ENCODE measurements at places on chromosomes 11 and 22.

DNA sequence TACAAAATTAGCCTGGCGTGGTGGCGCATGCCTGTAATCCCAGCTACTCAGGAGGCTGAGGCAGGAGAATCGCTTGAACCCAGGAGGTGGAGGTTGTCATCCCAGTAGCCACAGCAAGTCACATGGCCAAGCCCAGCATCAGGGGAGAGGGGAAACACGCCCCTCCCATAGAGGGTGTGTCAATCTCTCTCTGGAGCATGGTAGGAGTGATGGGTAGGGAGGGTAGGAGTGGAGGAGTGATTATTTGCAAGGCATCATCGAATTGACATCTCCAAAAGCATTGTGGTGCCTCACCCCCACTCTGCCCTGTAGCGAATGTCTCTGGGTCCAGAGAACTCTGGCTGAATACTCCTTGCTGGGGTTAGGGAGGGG is 6.1 kb upstream of the SSTR3 start:
- DNase-seq = no peak

GRCh38 chr11:35593143-35593542 is 25.1 kb upstream of the FJX1 start:
- no peak for DNase-seq

DNA sequence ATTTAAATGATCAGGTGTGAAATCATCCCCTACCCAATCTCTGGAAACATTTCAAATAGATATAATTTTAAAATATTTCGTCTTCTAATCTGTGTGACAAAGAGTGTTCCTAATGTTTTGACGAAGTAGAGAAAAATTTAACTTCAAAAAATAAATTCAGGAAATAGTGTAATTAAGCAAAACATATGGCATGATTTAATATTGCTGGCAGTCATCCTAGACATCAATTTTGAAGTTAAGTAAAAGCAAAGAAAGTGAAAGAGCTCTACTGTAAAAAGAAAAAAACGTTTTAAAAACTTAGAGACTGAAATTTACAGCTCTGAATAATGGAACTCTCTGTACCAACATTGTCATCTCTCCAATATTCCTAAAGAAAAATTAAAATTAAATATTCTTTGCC is 1062.3 kb downstream of the LRRC4C start:
- no peak for DNase-seq

- no peak for DNase-seq
Observed at GRCh38 chr22:25492162-25492561, 72.3 kb upstream of the GRK3 start.

DNA sequence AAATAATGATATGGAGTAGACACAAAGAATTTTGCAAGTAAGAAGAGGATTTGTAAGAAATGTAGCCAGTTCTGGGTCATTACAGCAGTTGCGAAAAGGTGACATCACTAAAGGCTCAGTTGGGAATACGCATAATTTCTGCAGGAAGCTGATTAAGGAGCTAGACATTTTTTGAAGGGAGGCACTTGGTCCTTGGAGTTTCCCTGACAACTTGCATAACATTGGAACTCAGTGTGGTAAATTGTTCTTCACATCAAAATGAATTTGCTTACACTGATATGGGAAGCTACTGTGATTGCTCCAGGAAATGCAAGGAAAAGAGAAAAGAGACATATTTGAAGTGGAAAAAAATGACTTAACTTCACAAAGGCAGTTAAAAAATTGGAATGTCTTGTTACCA is 626.1 kb downstream of the NELL1 start:
- no peak for DNase-seq

GRCh38 chr11:57905439-57905838 is 118.2 kb upstream of the OR9Q1 start:
- no peak for DNase-seq

- no peak for DNase-seq
Observed at GRCh38 chr11:106644824-106645223, 373.5 kb downstream of the GUCY1A2 start.

DNA sequence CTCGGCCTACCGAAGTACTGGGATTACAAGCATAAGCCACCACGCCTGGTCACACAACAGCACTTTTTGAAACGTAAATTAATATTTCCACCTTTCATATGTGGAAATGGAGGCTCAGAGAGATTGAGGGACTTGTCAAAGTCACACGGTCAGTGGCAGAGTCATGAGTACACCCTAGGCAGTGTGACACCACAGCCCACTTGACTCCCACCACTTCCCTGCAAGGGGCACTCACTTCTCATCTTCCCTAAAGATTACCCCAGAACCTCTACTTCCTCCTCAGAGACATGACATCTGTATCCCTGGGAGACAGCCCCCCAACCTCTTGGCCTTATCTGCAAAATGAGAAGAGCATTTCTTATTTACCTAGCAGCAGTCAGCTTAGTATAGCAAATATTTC is 16.5 kb upstream of the MYOD1 start:
- peak; percentile 89 for DNase-seq

- no peak for DNase-seq
Observed at GRCh38 chr11:115679945-115680344, 175.7 kb upstream of the CADM1 start.

- DNase-seq = no peak
Observed at GRCh38 chr22:49953680-49954344, 6.8 kb upstream of the PIM3 start.

DNA sequence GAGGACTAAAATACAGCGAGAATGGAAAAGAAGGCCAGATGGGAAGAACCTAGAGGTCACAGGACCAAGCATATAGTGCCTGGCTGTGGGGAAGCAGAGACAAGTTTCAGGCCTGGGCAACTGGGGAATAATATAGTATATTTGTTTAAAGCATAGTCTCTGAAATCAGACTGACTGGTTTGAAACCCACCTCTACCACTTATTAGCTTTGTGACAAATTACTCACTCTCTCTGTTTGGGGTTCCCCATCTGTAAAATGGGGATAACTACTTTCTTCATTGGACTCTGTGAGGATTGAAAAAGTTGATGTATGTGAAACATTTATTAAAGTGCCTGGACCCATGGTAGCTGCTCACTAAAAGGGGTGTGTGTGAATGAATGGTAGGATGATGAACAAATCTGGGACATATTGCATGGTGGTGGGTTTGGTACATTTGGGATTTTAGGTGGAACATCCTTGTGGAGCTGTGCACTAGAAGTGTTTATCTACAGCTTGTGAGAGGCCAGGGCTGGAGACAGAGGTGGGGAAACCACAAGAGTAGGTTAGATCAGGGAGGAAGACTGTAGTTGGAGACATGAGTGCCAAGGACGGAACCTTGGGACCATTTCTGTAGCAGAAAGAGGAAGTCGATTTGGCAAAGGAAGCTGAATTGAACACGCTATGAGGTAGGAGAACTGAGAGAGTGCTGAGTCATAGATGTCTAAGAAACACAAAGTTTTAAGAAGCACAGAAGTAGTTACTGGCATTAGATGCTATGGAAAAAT is 52.6 kb downstream of the SWAP70 start:
- DNase-seq = peak; percentile 89

GRCh38 chr11:78532991-78533390 is 41.7 kb downstream of the NARS2 start:
- DNase-seq = no peak

- no peak for DNase-seq
Observed at GRCh38 chr22:44752285-44753188, at the start of gene ARHGAP8. Gene ARHGAP8, plus strand, starts transcription at chr22:44752575. Its CDS starts 33,953 bp downstream, at chr22:44786528.

DNA sequence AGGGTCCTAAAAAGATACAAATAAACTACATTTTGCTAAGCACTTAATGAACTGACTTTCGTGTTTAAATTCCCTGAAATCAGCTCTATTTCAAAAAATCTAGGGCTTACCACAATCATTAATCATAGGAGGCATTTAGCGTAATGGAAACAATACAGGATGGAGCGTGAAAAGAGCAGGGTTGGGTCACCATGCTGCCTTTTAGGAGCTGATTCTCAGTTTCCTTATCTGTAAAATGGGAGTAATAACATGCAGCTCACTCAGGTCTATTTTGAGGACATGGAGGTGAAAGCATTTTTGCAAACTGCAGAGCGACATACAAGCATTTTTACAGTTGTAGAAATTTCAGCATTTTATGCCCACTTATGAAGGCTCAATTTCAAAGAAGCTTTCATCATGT is 407.0 kb downstream of the TENM4 start:
- DNase-seq = no peak

GRCh38 chr11:126857860-126858808 is 142.4 kb downstream of the KIRREL3 start:
- DNase-seq = no peak

- no peak for DNase-seq
Observed at GRCh38 chr22:42459287-42460063, 27.3 kb upstream of the NFAM1 start.

GRCh38 chr22:50586416-50586815 is 3.8 kb upstream of the CHKB start:
- DNase-seq = no peak

GRCh38 chr11:64500176-64501013 is 90.6 kb upstream of the SLC22A12 start:
- DNase-seq = peak; percentile 17

- no peak for DNase-seq
Observed at GRCh38 chr11:94036096-94036495, 14.9 kb downstream of the HEPHL1 start.

GRCh38 chr11:103035791-103036434 is 56.0 kb downstream of the DCUN1D5 start:
- DNase-seq = peak; percentile 88

DNA sequence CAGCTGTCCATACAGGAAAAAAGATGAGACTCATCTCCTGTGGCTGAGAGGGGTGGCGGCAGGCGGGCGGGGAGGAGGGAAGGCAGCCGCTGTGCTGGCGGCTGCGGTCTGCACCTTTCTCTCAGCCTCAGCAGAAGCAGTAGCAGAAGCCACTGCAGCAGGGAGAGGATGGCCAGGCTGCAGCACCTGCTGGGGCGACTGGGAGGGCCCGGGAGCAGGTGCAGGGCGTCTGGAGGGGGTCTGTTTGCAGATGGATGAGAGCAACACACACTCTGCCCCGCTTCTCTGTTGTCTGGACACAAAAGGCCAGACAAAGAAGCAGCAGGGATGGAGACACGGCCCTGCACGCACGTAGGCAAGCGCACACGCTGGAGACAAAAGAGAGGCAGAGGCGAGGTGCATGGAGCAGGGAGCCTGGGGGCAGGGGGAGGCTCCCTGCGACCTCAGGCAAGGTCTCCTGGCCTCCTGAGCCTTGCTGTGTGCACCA is 9.3 kb upstream of the MIAT start:
- DNase-seq = no peak

- no peak for DNase-seq
Observed at GRCh38 chr22:42560781-42561180, 7.0 kb downstream of the SERHL2 start.

GRCh38 chr11:61507962-61508861 is at the start of gene LRRC10B:
Gene LRRC10B, plus strand, starts transcription at chr11:61508749. Its CDS starts 250 bp downstream, at chr11:61508999.
- peak; percentile 19 for DNase-seq

GRCh38 chr11:69918938-69919650 is 99.9 kb upstream of the FGF3 start:
- peak; percentile 35 for DNase-seq

- no peak for DNase-seq
Observed at GRCh38 chr11:88411265-88411664, 73.7 kb upstream of the CTSC start.

- DNase-seq = no peak
Observed at GRCh38 chr11:134623711-134624110, 211.7 kb upstream of the B3GAT1 start.

DNA sequence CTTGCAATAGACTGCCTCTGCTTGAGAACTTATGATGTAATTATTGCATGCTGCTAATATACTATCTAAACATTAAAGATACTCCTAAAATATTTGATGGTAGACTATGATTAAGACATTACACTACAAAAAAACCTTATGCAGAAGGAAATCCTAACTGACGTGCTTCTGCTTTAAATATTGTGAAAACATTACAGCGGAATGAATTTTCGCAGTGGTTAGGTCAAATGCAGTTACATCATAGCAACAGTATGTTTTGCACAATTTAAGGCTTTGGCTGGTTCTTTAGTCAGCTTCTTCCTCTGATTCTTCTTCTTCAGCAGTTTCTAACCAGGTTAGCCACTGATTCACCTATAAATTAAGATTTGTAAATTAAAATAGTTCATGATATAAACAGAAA is 11.2 kb downstream of the EIF4G2 start:
- peak; percentile 91 for DNase-seq

DNA sequence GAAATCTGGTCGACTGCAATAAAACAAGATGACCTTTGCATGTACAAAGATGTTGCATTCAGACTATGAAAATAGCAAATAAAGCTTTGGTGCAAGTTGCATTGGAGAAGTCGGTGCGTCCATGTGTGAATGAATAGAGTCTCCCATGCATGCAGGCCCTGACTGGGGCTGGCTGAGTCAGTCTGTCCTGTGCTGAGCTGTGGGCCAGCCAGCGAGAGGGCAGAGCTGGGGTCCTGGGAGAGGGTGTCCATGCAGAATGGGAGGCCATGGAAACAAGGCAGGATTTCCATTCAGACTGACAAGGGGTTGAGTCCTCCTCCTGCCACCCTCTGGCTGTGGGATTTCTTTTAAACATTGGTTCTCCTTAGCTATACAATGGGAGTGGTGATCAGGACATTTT is 2.3 kb upstream of the CRYBB3 start:
- no peak for DNase-seq

DNA sequence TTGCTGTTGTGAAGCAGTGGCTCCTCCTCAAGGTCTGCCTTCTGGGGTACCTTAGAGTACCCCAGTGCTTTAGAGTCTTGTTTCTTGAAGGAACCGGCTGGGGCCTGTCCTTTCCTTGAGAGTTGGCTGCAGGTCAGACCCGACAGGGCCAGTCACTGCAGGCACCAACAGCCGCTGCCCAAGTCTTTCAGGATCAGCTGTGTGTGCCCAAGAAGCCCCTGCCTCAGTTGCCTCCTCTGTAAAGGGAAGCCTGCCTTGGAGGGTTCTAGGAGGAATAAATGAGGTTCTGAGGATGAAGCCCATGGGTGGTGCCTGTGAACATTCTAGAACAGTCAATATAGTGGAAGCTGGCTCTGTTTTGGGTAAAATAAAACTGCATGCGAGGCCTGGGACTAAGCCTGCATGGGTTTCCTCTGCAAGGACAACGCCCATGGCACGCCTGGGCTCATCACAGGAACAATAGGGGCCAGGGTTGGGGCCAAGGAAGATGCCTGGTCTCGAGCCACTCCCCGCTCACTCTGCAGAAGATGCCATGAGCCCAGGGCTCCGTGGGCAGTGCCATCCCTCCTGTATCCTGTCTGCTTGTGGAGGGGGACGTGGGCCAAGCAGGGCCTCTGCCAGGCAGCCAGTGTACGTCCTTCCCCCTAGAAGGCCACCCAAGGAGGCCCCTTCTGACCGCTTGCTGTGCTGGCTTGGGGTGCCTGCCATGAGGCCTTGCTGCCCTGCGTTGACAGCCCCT is 81.6 kb downstream of the MED15 start:
- DNase-seq = no peak

GRCh38 chr11:17762309-17762974 is 27.9 kb downstream of the KCNC1 start:
- DNase-seq = no peak

DNA sequence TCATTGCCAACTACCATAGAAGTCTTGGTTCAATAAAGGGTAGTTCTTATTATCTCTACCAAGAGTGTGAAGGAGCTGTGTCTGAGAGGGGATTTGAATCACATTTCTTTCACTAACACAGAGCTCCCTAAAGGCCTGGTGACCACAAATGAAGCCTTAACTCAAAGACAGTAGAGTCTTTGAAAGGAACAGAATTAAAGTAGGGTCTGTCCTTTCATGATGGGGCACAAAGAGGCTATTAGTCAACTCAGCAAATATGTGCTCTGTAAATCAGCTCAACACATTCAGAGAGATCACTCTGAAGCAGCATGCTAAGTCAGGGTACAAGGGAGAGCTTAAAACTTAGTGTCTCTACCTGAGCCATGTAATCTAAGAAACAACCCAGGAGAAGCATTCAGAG is 212.4 kb upstream of the SYN3 start:
- DNase-seq = no peak
